Osteocyte (in vitro differentiated cells): ENCODE measurements at places on chromosomes 3 and 15. TPM values are rescaled to one million over a fixed set of nuclear protein-coding genes. Genes with fewer than 3 reads are reported as not detected.

DNA sequence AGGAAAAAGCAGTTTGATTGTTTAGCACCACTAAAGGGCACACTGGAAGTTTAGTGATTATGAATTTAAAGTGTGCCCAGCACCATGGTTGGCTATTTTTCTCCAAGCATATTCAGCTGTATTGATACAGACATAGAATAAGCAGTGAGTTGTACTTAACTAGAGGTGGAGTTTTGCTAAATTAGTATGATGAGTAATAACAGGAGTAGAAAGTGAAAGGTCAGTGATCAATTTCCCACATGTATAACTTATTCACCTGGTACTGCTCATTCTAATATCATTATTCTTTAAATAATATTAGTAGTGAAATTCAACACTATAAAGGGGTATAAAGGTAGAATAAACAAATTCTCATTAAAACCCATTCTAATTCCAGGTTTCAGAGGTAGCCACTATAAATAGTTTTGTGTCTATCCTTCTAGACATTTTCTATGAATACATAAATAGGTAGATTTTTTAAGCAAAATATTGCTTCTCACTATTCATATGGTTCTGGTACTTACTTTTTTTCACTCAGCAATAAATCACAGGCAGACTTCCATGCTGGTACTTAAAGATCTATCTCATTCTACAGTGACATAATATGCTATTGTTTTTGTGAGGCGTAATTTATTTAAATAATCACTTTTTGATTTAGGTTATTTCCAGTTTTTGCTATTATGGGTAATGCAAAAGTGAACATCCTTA lies 732.9 kb downstream of the VGLL3 start:
- DNase-seq: no peak

- DNase-seq: no peak
Observed at GRCh38 chr3:28028554-28028953, 212.9 kb upstream of the CMC1 start.

DNA sequence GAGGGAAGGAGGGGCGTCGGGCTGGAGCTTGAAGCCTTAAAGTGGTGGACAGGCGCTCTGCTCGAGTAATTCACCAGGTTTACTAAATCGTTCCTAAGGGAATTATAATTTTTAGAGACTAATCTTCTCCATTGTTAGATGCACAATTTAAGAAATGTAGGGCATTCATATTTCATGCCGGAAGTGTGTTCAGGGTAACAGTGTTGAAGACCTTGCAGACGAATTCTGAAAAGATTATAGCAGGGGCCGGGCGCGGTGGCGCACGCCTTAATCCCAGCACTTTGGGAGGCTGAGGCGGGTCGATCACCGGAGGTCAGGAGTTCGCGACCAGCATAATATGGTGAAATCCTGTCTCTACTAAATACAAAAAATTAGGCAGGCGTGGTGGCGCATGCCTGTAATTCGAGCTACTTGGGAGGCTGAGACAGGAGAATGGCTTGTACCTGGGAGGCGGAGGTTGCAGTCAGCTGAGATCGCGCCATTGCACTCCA lies 365 bp upstream of the GTF2A2 start:
- no peak for DNase-seq

- DNase-seq: no peak
Observed at GRCh38 chr3:147246906-147247305, 159.4 kb downstream of the ZIC4 start.

GRCh38 chr15:85500729-85501128 lies 120.3 kb downstream of the AKAP13 start:
- DNase-seq: no peak

DNA sequence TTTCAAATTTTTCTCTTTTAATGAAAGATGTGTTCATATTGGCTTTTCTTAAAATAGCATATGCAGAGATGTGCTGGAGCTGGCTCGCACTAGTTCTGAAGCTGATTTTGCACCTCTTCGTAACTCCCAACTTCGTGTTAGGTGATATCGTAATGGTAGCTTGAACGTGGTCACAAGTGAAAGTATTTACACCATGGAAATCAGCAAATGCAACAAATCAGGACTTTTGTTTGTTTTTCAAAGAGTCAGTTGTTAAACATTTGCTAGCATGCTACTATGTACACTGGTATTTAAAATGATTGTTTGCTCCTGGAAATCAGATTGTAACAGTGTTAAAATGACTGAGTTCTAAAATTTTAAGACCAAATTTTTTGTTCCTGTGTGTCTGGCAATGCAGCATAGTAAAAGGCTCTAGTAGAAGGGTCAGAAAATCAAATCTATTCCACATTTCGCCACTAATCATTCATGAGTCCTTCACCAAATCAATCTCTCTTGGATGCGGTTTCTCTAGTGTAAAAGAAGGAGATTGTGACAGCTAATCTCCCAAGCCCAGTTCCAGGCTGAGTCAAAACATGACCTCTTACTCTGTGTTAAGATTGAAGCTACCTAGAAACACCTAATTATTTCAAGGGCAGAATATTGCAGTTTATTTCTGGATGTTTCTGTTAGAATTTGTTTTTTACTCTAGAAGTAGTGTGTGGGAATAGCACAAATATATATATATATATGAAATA lies 34.3 kb upstream of the CMC1 start:
- DNase-seq: no peak

DOCK3 gene
- 0.24 and 0.34 TPM in 2 replicates for total RNA-seq

GRCh38 chr15:75577401-75578172 lies 1.5 kb downstream of the PTPN9 start:
- no peak for DNase-seq

- no peak for DNase-seq
Observed at GRCh38 chr3:113685956-113686721, 10.3 kb downstream of the USF3 start.

OR5H14 gene
- total RNA-seq: not detected in 2 replicates

GRCh38 chr15:87680208-87680607 lies 576.3 kb downstream of the NTRK3 start:
- no peak for DNase-seq

DNA sequence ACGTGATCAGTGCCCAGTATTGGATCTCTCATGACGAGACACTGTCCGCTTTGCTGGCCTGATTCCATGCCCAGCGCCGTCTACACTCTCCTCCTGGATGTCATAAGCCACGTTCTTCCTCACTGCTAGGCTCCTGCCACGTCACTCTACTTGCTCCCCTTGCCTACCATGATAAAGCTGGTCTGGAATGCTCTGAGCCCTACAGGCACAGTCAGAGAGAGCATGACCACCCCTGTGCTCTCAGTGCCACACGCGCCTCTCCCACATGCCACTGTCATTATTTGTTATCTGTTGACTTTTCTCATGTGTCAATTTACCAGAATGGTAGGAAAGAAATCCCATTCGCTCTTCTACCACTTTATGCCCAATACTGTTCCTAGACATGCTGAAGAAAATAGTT lies 148.6 kb downstream of the ANO10 start:
- no peak for DNase-seq

GRCh38 chr15:66758844-66759243 lies 56.8 kb downstream of the SMAD6 start:
- DNase-seq: no peak

- peak; percentile 66 for DNase-seq
Observed at GRCh38 chr3:43062040-43062563, 43.8 kb downstream of the POMGNT2 start.

HYKK gene
- 3.1 and 3.4 TPM in 2 replicates for total RNA-seq

IQCF6 gene
- total RNA-seq: not detected in 2 replicates

DNA sequence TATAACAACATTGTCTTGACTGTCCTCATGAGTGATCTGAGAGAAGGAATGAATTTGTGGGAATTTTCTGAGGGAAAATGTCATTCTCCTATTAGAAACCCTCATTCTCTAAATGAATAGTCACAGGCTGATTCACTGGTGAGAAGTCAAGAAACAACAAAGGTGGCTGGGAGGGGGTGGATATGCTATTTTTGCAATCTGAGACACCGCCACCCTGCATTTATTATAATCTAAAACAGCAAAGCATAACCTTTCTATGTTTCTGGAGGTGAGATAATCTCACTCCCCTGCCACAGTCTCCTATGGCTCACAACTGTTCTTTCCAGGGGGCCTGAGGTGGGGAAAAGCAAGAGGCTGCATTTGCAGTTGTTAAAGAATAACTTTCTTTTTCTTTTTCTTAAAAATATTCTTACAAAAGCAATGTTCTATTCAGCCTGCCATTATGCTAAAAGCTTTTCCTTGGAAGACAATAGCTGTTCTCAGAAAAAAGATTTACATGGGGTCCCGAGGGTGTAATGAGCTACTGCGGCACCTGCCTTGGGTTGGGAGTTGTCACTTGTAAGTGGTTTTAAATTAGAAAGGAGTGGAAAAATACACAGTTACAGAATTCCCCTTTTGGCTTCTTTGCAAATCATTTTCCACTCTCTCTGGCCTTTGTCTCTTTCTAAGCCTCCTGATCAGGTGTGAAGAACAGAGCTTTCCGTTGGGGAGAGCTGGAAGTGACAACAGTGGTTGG lies 220.9 kb downstream of the AGBL1 start:
- DNase-seq: no peak

GRCh38 chr15:69979262-69979661 lies 118.5 kb downstream of the TLE3 start:
- DNase-seq: no peak
